Activated CD4-positive, alpha-beta T cell treated with anti-CD3 and anti-CD28 coated beads, Interleukin-2, amount 50 U/mL, for 1 hour (primary cell): ENCODE measurements at places on chromosomes 3 and 15.

- no peak for DNase-seq
These were observed 394.8 kb downstream of the SI start for GRCh38 chr3:164683489-164683888.

DNA sequence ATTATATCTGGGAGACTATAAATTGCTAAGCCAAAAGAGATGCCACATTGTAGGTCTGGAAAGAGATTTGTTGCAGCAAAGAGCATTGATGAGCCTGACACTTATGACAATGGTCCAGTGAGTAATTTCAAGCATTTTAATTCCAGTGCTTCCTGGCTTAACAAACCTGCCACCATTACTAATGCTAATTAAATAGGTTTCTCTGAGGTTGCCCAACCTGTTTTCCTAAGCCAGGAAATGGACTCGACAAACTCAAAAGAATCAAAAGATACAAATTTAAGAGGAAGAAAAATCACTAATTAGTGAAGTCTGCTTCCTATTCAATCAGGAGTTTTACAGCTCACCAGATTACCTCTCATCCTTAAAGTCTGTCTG lies 36.7 kb upstream of the CTDSPL start:
- no peak for DNase-seq

- DNase-seq, result no peak
These were observed 229.9 kb downstream of the CHST2 start for GRCh38 chr3:143349455-143349854.

GRCh38 chr3:116980099-116980498 lies 270.5 kb downstream of the TUSC7 start:
- DNase-seq, result no peak

DNA sequence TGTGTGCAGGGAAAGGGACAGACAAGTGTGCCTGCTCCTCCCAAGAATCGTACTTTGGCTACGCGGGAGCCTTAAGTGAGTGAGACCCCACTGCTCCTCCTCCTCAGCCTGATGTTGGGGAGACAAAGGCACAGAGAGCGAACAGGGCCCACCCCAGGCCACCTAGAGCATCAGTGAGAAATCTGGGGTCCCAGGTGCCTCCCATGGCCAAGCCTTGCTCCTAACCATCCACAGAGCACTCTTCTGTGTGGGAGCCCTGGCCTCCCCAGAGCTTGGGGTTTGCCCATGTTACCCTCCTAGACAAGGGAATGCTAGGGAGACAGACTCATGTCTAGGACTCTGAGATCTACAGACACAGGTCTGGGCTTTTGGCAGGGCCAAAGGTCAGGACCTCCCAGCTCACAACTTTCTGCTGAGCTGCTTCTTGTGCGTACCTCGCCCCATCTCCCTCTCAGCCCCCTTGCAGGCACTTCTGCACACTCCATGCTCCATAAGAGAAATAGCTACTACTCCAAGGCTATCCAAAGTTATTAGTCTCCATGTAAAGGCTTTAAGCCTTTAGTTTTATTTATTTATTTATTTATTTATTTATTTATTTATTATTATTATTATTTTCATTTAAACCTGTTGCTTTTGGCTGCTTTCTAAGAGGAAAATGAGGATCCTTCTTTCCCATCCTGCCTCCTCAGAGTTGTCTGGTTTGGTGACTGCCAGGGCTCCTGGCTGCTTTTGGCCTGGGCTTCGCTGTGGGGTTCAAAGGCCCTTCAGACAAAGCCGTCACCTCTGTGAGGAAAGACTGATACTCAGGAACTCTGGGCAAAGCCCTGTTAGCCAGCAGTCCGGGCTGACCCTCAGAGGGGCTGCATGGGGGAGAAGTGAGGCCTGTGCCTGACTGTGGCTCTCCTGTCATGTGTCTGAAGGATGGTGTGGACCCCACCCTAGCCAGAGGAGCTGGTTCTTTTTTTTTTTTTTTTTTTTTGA lies 32.8 kb upstream of the TOPBP1 start:
- no peak for DNase-seq

DNA sequence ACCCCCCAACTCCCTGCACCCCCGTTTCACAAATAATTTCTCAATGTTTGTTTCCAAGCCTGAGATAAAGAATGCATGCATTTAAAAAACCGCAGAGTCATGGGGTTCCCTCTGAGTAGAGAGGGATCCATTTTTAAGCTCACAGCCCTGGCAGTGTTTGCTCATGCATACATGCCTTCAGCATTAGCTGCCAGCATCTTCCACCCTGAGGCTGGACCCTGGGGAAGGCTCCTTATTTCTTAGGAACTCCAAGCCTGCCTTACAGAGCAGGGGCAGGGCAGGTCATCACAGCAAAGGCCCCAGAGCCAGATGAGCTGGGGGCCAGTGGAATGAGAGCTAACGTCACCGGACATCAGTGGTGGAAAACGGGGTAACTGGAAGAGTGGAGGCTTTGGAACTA lies 31.3 kb downstream of the TLE3 start:
- no peak for DNase-seq

DNA sequence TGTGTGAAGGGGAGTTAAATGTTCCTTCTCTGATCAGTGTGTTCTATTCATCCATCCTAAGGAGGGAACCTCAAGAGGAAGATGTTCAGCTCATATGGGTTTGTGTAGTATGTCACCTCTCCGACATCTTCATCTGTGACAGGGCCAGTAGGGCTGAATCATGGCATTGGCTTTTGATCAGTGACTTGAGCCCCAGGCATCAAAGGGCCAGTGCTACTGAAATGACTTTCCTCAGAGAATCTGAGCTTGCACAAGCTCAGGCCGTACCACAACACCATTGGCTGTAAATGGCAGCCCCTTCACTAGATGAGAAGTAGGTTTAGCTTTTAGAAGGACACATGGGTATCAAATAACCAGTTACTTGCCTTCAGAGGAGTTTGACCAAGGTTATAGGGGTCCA lies 183.2 kb upstream of the NR2E3 start:
- DNase-seq, result no peak

GRCh38 chr3:117005274-117005673 lies 295.7 kb downstream of the TUSC7 start:
- no peak for DNase-seq

GRCh38 chr15:67092752-67093503 lies 27.5 kb downstream of the SMAD3 start:
- DNase-seq, result no peak

DNA sequence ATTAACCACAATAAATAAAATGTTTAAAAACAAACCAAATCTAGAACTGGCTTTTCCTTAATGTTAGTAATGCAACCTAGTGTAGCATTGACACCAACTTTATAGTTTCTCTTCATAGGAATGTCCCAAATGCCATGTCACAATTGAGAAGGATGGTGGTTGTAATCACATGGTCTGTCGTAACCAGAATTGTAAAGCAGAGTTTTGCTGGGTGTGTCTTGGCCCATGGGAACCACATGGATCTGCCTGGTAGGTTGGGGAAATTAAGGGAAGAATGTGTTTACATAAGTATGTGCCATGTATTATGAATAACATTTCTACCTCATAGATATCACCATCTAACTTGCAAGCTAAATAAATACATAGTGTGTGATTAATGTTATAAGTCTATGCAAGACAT lies 84.4 kb upstream of the GOLGA6B start:
- DNase-seq, result no peak

- no peak for DNase-seq
These were observed 107.2 kb downstream of the THRB start for GRCh38 chr3:24387493-24387892.

DNA sequence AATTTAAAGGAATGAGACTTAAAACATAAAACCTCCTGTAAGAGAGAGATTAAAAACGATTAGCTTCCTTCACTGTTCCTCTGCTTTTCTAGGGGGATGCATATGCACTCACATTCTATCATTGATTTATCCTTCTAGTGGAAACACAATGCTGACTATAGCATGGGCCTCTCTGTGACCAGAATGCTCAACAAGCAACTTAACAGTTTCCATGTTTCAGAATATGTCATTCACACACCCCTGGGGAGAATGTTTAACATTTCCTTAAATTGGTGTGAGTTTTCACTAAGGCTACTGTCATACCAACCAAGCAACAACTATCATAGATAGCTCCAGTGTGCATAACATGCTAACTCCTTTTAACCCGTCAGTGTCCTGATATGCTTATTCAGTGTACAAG lies 337.9 kb upstream of the GRM7 start:
- DNase-seq, result no peak

- DNase-seq, result no peak
These were observed 65.5 kb downstream of the MEF2A start for GRCh38 chr15:99631255-99631654.

GRCh38 chr3:168544097-168544957 lies 448.6 kb upstream of the GOLIM4 start:
- no peak for DNase-seq
